ENCODE measurements at places on chromosomes 2 and 18. TPM values are rescaled to one million over a fixed set of nuclear protein-coding genes. Genes with fewer than 3 reads are reported as not detected.

CREG2 gene
- 3.1 TPM for total RNA-seq

SOWAHC gene
- total RNA-seq, result 81.3 TPM

ZNF892 gene
- 12.9 TPM for total RNA-seq

KCNG2 gene
- total RNA-seq, result not detected

KLHL30 gene
- 0.34 TPM for total RNA-seq

IL36RN gene
- 2.0 TPM for total RNA-seq

PAIP2B gene
- 3.1 TPM for total RNA-seq

EGR4 gene
- not detected for total RNA-seq

GDF7 gene
- under 0.01 TPM for total RNA-seq

CLEC4F gene
- total RNA-seq, result not detected

TGFA gene
- total RNA-seq, result 144 TPM
